Hematopoietic multipotent progenitor cell treated with erythropoietin and hydrocortisone succinate and interleukin-3 and kit ligand, for 17 days (in vitro differentiated cells): ENCODE measurements at places on chromosomes 3 and 15.

GRCh38 chr15:85733416-85733815 lies 61.3 kb downstream of the KLHL25 start:
- peak; percentile 9 for DNase-seq

GRCh38 chr3:172513488-172513887 lies 9.7 kb downstream of the TNFSF10 start:
- DNase-seq, result no peak

- no peak for DNase-seq
These were observed 18.6 kb downstream of the DCP1A start for GRCh38 chr3:53328746-53329145.

- DNase-seq, result no peak
These were observed 84.7 kb downstream of the SQOR start for GRCh38 chr15:45719490-45719889.
